ENCODE measurements at places on chromosomes 3 and 15.

GRCh38 chr15:41887893-41888292, 6.0 kb downstream of the SPTBN5 start:
- DNase-seq: no peak

DNA sequence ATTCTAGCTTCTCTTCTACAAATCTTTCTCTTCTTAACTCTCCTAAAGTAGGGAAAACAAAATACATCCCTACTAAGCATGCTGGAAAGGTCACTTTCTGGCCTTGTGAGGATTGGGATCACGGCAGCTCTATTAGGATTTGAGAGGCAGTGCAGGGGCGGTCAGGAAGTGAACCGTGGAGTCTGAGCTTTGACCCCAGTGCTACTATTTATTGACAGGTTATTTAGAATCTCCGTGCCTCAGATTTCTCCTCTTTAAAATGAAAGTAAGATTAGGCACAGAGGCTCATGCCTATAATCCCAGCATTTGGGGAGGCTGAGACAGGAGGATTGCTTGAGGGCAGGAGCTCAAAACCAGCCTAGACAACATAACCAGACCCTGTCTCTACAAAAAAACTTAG, 42.0 kb upstream of the CHRM5 start:
- DNase-seq: no peak

- peak; percentile 74 for DNase-seq
Observed at GRCh38 chr15:69478259-69478781, 25.7 kb downstream of the RPLP1 start.

GRCh38 chr3:150141790-150142326, 171.2 kb upstream of the PFN2 start:
- no peak for DNase-seq

GRCh38 chr3:191373327-191373726, 43.0 kb upstream of the UTS2B start:
- no peak for DNase-seq

- no peak for DNase-seq
Observed at GRCh38 chr15:39498629-39499028, 82.2 kb upstream of the THBS1 start.

DNA sequence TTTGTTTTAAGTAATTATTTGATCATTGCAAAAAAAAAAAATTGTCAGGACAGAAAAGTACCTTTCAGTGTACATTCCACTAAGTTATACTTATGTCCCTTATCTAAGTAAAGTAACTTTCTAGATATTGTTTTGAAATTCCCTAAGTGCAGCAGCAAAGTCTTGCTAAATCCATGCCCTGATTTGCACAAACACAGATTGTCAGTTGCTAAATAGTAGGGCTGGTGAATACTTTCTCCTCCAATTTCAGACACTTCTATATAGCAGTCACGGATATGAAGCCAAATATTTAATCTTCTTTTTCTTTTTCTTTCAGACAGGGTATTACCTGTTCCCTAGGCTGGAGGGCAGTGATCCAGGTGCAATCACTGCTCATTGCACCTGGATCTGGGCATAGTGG, 12.9 kb downstream of the LRRC2 start:
- no peak for DNase-seq

DNA sequence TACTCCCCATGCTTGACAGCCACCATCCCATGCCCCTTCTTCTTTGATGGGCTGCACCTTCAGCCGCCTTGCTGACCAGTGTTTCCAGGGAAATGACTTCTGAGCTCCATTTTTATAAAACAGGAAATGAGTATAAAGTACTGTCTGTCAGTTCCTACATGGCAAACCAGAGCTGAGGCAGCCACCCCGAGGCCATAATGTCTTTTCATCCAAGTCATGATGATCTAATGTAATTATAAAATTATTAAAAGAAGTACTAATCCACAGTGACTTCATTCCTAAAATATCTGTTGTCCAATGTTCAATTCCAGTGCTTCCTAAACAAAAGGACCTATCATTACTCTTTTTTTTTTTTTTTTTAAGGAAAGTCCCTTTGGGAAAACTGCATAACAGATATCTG, 75.2 kb upstream of the HERC1 start:
- peak; percentile 15 for DNase-seq

- DNase-seq: no peak
Observed at GRCh38 chr15:44718927-44719292, 7.6 kb downstream of the B2M start.

- no peak for DNase-seq
Observed at GRCh38 chr3:114333180-114333922, 39.5 kb downstream of the TIGIT start.

- DNase-seq: no peak
Observed at GRCh38 chr15:82058517-82059204, 12.8 kb upstream of the MEX3B start.

GRCh38 chr3:121626495-121626894, 33.3 kb downstream of the FBXO40 start:
- DNase-seq: no peak

DNA sequence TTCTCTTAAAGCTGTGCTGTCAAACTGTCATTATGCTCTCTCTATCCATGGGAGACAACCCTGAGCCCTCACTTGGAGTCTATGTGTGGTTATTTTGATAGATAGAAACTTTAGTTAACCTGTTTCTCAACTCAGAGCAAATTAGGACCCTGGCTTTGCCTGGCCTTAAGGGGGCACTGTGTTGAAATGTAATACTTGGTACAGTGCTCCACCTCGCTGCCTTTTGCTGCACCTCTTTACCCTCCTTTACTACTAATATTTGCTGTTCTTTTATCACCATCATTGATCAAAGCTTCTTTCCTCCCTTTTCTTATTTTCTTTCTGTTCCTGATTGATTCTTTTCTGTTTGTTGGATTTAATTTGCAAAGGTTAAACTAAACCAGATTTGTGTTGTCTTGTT, 34.3 kb downstream of the STT3B start:
- no peak for DNase-seq

DNA sequence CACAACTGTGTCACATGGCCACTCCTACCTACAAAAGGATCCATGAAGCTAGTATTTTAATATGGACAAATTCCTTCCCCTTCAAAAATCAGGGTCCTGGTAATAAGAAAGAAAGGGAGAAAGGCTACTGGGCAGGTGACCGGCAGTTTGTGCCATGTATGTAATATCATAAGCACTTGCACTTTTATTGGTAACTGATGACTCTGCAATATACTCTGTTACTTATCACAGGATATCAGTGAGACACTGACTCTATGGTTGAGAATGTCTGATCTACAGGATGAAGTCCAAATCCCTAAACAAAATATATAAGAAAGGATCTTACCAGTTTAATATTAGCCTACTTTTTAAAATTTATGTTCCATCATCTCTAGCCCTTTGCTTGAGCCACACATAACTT, 315.2 kb downstream of the AGBL1 start:
- no peak for DNase-seq

GRCh38 chr15:73841756-73842725, 31.3 kb upstream of the TBC1D21 start:
- no peak for DNase-seq

DNA sequence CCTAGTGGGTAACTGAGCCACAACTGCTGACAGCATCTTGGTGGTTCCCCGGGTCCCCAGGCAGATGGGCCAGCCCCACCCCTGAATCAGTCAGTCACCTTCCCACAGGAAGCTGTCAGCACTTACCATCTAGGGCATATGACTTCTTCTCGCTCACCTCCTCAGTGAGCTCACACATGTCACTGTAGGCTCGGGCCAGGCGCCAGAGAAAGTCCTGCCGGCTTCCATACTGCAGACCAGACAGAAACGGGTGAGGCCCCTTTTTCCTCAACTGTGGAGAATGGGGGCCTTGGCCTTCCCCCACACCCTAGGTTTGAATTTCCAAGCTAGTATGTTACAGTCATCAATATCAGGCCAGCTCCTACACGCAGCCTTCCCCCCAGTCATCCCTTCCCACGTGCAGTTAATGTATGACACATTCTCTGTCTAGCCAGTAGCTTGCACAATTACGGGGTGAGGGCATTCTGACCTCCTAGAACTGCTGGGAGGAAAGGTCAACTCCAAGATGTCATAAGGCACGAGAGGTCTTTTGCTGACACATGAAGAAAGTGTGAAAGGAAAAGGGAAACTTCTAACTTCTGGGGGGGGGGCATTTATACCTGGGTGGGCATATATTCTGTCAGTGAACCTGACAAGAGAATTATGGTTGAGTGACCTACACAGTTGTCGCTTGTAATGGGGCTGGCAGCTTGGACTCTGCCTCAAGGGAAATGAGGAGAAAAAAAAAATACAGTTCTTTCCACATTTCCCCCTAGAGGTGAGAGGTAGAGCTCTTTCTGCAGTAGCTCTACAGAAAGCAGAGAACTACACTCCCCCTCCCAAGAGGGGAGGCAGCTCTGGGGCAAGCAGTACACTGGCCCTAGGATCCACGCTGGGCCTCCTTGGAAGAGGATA, 10.9 kb downstream of the RMDN3 start:
- peak; percentile 82 for DNase-seq

DNA sequence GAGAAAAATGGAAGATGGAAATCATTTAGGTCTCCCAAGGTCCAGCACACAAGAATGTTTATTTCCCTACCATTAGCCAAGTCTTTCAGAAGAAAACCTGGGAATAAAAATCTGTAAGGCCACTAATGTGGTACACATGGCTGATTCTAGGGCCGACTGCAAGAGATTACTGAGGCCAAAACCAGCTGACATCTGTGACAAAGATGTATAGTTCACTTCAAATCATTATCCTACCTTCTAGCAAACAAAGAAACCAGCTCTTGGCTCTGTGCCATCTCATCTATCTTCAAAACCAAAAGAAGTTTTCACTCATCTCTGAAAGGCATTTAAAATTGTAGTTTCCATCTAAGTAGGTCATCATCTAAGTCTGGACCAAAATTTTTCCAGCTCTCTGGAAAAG, 43.9 kb downstream of the ERC2 start:
- DNase-seq: no peak

- DNase-seq: no peak
Observed at GRCh38 chr15:40055576-40056293, 16.8 kb upstream of the SRP14 start.

GRCh38 chr3:4684117-4684516, 191.0 kb downstream of the ITPR1 start:
- no peak for DNase-seq

DNA sequence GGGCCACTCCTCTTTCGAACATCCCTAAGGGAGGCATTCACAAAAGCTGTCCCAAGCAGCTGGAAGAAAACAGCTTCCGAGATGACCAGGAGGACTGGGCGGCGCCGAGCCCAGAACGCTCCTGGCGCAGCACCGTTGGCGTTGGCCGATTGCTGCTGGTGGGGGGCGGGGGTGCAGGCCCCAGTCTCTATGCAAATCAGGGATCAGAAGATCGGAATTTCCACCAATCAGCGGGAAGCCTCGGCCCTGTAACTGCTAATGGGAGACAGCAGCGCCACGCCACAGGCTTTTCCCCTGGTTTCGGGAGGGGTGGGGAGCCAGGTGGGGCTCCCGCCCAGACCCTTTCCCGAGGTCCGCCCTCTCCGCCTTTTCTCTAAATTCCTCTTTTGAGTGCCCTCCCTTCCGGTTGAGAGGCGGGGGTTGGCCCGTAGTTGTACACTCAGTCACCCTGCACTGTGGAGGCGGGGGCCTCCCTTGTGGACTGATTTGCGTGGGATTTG, 27.0 kb downstream of the HMCES start:
- peak; percentile 48 for DNase-seq

DNA sequence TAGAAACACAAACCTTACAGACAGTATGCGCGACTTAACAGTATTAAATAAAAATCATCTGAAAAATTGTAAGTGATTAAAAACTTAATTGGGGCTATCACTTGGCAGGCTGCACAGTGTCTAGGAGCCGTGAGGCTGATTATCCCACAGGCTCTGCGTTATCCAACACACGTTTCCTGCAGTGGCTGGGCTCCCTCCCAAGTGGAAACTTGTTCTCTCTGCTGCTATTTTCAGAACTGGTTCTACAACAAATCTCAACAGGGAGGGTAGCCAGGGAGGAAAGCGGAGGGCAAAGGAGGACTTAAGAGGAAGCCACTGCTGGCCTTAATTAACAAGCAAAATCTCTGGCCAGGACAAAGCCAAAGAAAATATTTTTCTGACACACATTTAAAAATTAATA, 555.2 kb downstream of the MAGI1 start:
- DNase-seq: peak; percentile 76

DNA sequence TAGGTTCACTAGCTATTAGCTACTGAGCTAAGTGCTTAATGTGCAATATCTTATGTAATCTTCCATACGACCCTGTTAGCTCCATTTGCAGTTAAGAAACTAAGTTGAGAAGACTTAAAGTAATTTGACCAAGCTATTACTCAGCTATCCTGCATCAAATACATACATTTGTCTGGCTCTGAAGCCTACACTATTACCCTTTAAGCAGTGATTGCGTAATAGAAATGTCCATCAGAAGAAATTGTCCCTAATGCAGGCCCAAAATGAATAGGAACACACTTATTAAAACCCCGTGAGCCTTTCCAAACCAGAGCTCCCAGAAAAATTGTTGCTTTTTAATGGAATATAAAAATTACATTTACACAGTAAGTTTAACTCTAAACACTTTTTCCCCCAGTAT, 5.3 kb upstream of the MYO1E start:
- DNase-seq: no peak

- DNase-seq: no peak
Observed at GRCh38 chr15:82850731-82851130, 41.3 kb downstream of the WHAMM start.

DNA sequence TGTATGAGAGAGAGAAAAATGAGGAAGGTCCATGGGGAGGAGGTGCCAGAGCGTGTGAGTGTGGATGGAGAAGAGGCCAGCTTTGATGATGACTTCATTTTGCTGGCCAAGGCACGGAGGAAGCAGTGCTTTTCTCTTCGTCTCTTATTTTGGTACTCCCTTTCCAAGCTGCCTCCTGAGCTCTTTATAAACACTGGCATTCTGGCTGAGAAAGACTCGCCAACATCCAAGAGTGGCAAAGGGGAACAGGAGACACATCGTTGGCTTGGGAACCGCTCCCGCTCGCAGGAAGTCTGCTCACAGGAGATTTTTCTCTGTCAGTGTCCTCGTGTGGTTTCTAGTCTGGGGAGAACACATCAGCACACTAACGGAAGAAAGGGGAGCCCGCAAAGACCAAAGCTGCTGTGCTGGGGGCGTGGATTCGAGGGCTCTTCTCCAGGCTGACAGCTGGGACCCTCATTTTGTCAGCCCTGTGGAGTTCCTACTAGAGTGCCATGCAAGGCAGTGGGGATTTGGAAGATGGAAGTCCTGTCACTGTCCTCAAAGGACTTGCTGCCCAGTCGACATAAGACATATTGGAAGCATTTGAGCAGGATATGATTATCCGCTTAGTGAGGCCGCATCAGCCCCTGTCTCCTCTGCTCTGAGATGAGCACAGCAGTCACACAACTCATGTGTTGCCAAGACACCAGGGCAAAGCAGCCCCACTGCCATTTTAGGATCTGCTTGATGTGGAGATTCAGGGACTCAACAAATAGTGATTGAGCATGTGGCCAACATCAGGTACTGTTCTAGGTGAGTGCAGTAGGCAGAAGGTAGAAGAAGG, 8.0 kb upstream of the SEMA4B start:
- DNase-seq: peak; percentile 64

DNA sequence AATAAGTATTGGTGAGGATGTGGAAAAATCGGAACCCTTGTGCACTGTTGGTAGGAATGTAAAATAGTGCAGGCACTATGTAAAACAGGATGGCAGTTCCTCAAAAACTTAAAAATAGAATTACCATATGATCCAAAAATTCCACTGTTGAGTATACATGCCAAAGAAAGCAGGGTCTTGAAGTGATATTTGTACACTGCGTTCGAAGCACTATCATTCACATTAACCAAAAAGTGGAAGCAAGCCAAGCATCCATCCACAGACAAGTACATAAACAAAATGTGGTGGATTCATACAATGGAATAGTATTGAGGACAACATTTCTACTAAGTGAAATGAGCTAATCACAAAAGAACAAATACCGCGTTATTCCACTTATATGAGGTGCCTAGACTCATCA, 200.7 kb downstream of the TJP1 start:
- DNase-seq: no peak

GRCh38 chr3:28612232-28612631, 263.6 kb upstream of the AZI2 start:
- no peak for DNase-seq

All from posterior cingulate gyrus (tissue), 11 donors.